ENCODE measurements at places on chromosomes 2 and 18.

GRCh38 chr18:42801706-42802105 is 313.8 kb downstream of the RIT2 start:
- no peak for DNase-seq

DNA sequence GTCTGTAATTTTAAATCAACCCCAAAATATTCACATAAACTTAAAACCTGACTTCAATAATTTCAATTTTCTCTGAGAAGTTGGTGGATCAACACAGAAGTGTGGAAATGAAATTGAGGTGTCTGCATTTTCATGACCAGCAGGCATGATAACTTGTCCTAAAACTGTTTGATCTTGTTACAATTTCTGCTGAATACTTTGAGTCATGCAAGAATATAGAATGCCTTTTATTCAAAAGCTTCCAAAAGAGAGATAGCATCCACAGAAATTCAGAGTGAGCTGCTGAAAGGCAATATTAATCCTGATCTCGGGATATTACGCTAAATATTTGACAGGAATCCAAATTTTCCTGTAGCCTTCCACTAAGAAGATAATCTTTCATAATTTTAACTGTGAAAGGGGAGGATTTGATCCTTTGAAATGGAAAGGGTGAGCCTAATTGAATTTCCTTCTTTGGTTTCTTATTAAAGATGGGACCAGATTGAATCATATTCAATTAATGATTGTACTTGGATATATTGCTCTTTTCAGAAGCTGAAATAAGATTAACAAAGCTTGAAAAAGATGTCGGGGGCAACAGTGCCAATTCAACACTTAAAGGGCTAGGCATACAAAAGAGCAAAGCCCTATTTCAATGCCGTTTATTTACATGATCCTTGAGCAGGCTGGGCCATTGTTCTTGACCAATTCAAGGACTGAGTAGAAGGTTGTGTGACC is 129.3 kb downstream of the NCKAP5 start:
- no peak for DNase-seq

GRCh38 chr2:239608260-239608659 is 207.4 kb upstream of the HDAC4 start:
- DNase-seq = no peak

DNA sequence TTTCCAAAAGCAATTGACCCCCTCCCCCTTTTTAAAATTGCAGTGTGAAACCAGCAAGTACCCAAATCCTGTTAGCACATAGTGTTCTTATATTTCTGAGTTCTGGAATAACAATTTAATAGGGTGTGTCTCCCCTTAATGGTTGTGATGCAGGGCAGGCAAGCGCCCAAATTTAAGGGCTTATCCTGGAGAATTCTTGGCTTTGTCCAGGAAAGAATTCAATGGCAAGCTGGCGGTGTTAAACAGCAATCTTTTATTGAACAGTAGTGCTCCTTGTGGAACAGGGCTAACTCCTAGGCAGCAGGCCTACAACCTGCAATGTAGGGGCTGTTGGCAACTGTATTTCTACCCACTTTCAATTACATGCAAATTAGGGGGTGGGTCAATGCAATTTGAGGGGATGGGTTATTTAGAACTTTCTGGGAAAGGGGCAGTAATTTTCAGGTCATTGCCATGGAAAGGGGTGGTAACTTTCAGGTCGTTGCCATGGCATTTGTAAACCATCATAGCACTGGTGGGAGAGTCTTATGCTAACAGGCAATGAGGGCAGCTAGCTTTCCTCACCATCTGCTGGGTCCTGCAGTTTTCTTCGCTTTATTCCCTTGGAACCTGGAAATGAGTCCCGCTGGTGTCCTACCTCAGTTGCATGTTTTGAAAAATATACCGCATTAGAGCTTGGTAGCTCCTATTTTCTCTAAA is 149.0 kb upstream of the KCTD1 start:
- DNase-seq = no peak

- DNase-seq = no peak
These were observed 62.9 kb downstream of the RAD51AP2 start for GRCh38 chr2:17455343-17455742.

DNA sequence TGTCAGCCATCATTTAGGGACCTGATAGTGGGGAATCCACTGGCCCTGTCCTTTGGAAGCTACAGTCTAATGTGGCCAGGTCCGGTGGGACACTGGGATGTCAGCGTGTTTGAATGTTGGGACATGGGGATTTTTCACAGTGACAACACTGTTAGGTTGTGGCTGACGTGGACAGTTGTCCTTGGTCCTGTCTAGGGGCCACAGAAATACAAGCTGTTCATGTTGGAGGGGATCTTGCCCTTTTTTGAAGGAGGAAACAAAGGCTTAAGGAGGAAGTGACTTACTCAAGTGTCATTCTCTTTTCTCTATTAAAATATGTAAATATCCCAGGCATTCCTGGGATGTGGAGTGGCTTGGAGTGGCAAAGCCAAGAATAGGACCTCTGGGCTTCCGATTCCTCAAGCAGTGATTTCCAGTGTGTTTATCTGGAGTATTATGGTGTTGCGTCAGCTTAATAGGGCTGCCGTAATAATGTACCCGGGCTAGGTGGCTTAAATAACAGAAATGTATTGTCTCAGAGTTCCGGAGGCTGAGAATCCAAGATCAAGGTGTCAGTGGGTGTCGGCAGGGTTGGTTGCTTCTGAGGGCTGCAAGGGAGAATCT is 8.5 kb downstream of the ACOXL start:
- DNase-seq = no peak

DNA sequence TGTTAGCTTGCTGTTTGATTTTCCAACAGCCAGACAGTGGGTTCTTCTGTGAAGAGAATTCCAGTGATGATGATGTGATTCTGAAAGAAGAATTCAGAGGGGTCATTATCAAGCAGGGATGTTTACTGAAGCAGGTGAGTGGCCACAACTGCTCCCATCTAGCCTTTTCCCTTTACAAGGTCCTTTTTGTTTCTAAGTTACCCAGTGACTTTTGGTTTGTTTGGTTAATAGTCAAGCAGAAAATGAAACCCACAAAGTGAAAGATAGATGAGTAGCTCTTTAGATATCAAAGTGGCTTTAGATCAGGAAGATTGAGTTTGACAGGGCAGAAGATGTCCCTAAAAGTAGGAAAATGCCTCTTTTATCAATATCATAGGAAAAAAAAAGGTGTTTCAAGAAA is 23.3 kb downstream of the PLEK start:
- DNase-seq = no peak

- DNase-seq = no peak
These were observed 50.4 kb downstream of the PLEKHA3 start for GRCh38 chr2:178530625-178531142.

DNA sequence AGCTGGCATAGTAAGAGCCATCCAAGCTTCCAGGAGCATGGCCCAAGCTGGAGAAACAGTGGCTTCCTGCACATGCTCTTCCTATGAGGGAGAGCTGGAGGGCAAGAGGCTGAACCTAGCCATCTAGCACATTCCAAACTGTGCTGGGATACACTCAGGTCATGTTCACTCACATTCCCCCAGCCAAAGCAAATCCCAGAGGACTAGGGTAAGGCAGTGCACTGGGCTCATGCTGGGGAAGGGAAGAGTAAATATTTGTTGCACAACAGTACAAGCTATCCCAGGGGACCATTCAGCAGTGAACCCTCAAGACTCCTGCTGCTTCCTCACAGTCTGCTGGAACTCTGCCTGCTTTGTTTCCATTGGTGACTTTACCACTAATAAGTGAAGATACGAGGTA is 20.7 kb upstream of the GYPC start:
- peak; percentile 56 for DNase-seq

DNA sequence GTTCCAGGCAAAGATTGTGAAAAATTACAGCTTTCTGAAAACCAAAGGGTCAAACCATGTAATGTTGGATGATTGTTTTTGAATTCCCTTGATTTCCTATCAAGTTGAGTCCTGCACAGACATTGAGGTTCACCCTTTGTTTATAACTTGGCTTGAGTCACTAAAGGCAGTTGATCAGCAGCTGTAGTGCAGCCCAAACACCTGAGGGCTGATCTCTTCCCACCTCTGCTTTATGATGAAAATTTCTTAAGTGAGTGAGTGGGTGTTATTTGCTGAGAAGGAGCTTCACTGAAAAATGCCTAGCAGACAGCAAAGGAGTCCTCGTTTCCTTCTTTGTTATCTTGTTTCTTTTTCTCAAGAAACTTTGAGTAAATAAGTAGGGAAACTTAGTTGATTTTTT is 31.9 kb upstream of the BMPR2 start:
- no peak for DNase-seq

DNA sequence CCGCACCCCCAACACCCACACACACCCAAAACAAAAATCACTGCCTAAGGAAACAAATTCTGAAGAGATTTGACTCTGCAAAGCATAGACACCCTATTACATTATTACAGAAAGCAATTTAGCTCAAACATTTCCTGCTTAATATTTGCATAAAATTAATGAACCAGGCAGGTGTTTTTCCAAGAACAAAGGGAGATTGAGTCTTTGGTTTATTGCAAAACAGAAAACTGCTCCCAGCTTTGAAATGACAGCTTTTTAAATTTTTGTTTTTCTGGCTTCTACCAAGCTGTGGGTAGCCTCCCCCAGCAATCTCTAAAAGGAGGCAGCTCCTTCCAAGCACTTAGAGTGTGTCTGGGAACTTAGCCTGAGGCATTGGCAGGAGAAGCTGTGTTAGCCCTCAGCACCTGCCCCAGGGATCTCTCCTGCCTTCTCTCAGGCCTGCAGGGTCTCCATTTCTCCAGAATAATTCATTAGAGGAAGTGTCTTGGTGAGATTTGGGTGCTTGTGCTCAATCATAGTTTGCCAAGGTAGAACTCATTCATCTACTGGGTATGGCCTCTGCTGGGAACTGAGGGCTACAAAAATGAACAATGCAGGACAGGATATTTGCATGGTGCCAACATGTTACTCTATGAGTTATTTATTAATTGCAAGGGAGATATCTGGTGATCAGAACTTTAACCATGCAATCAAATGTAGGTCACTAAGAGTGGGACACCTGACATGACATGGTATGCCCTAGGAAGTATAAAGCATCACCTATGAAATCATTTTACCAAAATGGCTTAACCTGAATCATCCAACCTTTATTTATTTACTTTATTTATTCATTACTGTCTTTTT is 58.7 kb downstream of the B3GNT2 start:
- no peak for DNase-seq

- DNase-seq = peak; percentile 23
These were observed 41.9 kb upstream of the SCN9A start for GRCh38 chr2:166417669-166418068.

DNA sequence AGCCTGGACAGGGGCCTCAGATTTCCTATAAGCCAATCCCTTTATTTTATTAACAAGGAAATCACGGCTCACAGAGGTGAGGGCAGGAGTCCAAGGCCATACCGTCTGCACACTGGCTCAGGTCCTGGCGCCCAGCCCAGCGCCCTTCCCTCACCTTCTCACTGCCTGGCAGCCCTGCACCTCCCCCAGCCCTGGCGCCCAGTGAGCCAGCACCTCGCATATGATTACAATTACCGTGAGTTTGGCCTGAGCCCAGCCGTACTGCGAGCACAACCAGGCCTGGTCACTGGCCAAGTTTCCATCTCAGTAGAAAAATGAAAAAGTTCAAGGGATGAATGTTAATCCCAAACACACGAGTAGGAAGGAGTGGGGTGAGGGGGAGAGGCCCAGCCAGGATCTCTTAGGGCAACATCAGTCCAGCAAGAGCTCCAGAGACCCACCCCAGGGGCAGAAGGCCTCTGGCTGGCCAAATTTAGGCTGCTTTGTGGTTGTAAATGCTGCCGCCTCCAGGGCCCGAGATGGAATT is 68.4 kb downstream of the MCFD2 start:
- DNase-seq = peak; percentile 96
